Caudate nucleus (tissue), 63 donors: ENCODE measurements at places on chromosomes 3 and 15.

DNA sequence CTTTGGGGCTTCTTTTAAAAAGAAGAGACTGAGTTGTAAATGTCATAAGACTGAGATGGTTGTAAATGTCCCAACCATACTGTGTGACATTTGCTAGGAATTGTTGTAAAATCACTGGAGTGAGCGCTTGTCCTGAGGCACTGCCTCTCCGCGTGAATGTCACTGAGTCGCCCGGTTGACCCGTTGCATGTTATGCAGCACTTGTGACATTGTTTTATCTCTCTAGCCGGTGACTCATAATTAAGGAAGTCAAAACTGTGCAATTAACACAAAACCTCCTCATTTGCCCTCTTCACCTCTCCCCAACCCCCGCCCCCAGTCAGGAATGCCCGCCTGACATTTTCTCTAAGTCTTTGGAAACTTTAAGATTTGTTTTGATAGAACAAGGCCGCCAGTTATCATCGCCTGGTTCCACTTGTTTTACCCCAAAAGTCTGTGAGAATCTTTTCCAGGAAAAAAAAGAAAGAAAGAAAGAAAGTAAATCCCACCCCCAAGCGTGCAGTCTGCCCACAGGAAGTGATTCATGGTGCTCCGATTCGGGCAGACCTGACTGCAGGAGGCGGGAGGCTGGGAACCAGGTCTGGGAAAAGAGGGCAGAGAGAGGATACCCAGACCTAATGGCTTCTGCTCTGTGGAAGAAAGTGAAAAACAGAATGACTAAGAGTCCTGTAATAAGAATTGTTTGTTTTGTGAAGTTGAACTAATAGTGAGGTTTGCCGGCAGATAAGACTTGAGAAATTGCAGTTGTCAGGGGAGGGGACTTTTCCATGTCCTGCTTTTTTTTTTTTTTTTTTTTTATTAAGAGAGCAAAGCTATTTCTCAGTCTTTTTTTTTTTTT is 84.8 kb downstream of the SMAD3 start:
- no peak for DNase-seq

DNA sequence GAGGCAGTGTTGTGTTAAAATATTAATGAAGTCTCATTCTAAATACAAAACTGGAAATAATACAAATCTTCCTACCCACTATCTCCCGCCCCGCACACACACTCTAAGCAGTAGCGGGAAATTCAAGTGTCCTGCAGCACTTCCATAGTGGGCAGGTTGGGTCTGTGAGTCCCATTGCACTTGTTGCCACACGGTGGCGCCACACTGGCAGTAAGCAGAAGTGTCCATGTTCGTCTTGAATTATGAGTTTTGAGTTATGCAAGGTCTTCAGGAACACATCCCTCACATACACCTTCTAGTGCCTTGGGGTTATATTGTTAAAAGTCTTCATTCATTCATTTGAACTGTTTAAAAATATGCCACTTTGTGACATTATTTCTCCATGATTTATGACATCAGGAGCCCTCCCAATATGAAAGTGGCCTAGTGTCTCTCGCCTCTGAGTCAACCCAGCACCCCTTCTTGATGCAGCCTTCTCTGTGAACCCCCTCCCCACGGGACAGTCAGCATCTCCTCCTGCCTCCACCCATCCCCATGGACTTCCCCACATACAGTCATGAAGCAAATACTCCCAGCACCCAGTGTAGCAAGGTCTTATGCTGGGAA is 17.6 kb upstream of the CCDC174 start:
- no peak for DNase-seq

DNA sequence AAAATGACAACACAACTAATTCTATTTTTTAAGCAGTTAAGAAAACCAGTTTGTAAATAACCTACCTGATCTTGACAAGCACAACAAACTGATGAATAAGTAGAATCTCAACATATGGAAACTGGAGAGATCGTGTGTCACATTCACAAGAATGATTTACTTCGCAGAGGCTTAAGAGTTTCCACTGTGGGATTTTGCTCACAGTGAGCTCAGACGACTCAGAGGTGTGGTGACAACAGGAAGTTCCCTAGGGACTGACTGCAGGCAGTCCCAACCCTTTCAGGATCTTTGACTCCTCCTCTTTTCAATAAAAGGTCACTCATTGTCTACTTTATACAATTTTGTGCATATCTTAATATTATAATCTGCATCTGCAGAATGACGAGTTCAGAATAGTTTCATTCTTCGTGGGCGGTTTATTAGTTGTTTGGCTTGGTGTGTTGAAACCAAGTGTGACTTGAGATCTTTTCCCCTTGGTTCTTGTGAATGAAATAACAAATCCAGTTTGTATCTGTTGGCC is at the start of gene LIPH:
TSS of gene LIPH (minus strand) at position 231 of the 520 bp plus-strand sequence. CDS start at position 114, 117 bp downstream.
- no peak for DNase-seq

GRCh38 chr3:186110975-186111974 is 2.4 kb upstream of the ETV5 start:
- no peak for DNase-seq

- DNase-seq: no peak
Observed at GRCh38 chr3:35602395-35602936, 36.9 kb upstream of the ARPP21 start.

- DNase-seq: no peak
Observed at GRCh38 chr3:43609406-43609805, 12.4 kb downstream of the ANO10 start.

- DNase-seq: no peak
Observed at GRCh38 chr15:71485094-71485693, 325.2 kb upstream of the NR2E3 start.

- peak; percentile 55 for DNase-seq
Observed at GRCh38 chr3:184582646-184583577, 21.3 kb downstream of the EPHB3 start.

- DNase-seq: no peak
Observed at GRCh38 chr3:56269755-56270535, 198.3 kb downstream of the ERC2 start.

DNA sequence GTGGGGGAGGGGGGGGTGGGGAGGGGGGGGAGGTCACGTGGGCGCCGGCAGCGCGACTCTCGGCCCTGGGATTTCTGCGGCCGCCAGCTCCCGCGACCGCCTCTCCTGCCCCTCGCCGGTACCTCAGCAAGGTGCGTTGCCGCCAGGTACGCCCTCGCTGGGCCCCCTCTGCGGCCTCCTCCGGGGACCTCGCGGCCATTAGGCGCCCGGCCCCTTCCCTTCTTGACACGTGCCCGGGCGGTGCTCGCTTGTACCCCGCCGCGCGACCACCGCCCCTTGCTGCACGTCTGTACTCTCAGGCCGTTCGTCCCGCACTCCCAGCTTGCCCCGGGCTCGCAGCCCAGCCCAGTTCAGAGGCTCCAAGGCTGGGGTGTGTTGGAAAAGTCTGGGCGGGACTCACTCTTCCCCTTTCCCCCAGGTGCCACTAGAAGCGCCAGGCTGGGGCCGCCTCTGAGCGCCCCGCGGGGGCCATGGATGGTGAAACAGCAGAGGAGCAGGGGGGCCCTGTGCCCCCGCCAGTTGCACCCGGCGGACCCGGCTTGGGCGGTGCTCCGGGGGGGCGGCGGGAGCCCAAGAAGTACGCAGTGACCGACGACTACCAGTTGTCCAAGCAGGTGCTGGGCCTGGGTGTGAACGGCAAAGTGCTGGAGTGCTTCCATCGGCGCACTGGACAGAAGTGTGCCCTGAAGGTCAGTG is at the start of gene MAPKAPK3:
TSS of gene MAPKAPK3 (plus strand) at position 56 of the 696 bp plus-strand sequence. CDS start at position 471, 415 bp downstream.
- no peak for DNase-seq

GRCh38 chr3:110783541-110783940 is 288.1 kb upstream of the NECTIN3 start:
- no peak for DNase-seq

DNA sequence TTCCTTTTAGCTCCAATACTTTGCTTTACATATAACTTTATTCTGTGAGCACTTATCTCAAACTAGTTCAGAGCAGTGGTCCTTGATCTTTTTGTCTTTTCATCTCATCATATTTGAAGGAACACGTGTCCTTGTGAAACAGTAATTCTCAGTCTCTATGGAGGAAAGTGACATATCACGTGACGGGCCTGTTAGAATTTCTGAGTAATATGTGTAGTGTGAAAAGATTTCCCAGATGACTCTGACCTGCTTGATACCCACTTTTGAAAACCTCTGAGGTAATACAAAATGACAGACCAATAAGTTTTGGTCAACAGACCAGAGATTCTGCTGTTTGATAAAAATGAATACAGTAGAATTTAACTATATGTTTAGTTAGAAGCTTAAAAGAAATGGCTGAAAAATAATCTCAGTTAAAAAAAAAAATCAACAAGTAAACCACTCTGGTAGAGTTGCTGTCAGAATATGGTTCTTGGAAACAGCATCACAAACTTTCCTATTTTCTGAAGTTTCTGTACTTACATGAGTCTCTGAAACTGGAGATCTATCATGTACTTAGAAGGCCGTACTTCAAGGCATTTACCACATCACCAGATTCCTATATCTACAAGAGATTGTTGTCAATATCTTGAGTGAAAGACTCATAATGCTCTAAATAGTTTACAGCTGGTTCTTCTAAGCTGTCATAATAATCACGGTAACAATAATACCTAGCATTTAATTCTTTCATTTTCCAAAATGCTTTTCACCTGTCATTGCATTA is 590.2 kb upstream of the TBL1XR1 start:
- no peak for DNase-seq

DNA sequence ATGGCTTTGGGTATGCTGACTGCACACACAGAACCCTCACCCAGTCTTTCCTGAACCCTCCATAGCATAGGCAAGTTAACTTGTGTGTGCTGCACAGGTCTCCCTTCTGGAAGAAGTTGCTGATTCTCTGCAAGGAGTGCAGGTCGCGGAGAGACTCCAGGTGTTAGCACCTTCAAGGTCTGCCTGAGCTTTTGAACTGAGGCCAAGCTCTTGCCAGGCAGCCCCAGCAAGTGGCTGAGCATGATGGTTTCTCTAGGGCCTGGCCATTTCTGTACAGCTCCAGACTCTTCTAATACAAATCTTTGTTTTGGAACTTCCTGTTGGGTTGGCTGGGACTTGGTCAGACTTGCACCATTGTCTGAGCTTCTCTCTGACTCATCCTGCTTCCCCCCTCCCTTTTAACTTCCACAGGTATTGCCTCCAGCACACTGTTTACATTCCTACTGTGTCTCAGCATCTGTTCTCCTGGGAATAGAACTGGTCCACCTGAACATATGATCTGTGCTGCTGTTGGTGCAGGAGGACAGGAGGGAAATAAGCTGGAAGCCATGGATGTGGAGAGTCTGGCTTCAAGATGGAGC is 53.3 kb downstream of the KY start:
- no peak for DNase-seq

- DNase-seq: no peak
Observed at GRCh38 chr3:66394753-66395249, 106.0 kb downstream of the LRIG1 start.

GRCh38 chr3:113287111-113287802 is 75.9 kb downstream of the BOC start:
- DNase-seq: no peak
